NCI-H1105 treated with DMSO at 0.1 percent for 48 hours (cell line): ENCODE measurements at places on chromosomes 5 and 9.

DNA sequence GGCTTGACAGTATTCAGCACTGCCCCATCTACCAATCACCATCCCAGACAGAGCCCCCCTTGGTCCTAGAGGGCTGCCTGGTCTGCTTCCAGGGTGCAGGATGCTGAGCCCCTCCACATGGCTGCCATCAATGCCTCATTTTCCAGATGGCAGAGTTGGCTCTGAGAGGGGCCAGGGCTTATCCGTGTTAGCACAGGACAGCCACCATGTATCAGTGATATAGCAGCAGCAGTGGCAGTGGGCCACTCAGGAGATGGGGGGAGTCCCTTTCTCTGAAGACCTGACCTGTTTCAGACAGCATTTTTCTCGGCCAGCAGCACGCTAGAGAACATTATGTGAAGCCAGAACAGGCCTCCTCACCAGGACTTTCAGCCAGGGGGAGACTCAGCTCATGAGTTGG lies 1.6 kb upstream of the SMIM32 start:
- DNase-seq: no peak

- DNase-seq: no peak
Measured at GRCh38 chr9:5557606-5558587, 47.6 kb downstream of the PDCD1LG2 start.

GRCh38 chr9:28801144-28801799 lies 1228.0 kb upstream of the C9orf72 start:
- no peak for DNase-seq

DNA sequence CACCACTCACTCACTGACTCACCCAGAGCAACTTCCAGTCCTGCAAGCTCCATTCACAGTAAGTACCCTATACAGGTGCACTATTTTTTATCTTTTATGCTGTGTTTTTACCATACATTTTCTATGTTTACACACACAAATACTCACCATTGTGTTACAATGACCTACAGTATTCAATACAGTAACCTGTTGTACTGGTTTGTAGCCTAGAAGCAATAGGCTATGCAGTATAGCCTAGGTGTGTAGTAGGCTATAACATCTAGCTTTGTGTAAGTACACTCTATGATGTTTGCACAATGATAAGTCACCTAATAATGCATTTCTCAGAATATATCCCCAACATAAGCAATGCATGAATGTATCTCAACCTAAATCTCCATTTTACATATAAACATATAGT lies 541.1 kb downstream of the NR2F1-AS1 start:
- DNase-seq: no peak
